WTC11 (cell line): ENCODE measurements at places on chromosomes 4 and X.

- no peak for DNase-seq
Observed at GRCh38 chrX:150958177-150958576, 25.0 kb upstream of the HMGB3 start.

DNA sequence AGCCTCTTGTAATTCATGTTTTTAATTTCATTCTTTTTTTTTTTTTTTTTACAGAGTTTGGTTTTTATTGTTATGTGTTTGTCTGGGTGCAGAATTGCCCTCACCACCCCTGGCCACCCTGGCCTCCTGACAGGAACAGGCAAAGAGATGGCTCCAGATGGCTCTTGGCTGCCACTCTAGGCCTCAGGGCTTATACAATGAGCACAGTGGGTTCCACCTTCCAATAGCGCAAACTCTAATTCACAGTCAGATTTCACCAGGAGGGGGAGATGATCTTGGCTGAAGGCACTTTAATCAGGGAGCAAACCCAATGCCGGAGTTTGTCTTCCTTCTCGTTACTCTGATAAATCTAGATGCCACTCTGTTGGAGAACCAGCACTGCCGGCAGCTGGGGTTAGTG is 24.8 kb downstream of the CPE start:
- no peak for DNase-seq

GRCh38 chr4:181046809-181047208 is 1196.4 kb upstream of the TENM3 start:
- DNase-seq: peak; percentile 26

DNA sequence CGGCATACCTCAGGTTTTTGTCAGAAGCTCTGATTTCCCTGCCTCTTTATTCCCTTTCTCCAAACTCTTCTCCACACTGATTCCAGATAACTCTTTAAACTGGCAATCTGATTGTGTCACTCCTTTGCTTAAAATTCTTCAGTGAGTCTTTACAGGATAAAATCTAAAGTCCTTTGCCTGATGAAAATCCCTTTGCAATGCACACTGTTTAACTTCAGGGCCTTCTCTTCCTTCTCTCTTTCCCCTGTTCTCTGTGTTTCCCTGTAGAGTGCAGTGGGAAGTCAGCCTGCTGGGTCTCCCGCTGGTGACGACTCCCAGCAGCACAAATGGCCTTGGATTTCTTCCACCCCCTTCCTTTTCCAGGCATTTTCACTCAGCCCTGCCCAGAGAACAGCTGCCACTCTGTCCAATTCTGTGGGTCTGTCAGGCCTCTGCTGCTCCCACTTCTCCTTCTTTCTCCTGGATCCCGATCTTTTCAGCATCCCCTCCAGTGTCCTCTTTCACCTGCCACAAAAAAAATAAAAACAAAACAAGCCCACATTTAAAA is 189.9 kb upstream of the NWD2 start:
- peak; percentile 31 for DNase-seq

- DNase-seq: no peak
Observed at GRCh38 chrX:129695535-129695934, 40.8 kb upstream of the APLN start.

DNA sequence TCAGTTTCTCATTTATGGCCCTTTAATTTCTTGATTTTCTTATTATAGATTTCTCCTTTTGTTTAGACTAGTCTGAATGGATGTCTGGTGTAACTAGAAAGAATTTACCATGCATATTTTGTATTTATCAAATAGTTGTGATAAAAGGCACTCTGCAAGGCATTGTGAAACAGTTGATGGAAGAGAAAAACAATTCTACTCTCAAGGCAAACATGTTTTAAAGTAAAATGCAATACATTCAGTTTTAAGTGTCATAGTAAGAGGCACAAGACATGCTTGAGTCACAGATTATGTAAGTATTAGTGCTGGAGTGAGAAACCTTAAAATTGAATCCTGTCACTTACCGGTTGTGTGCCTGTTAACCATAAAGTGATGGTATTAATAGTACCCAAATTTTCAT is 283.3 kb upstream of the DKK2 start:
- no peak for DNase-seq
